Bronchial epithelial cell (primary cell): ENCODE measurements at places on chromosomes 6 and 20.

GRCh38 chr6:7806711-7807110 lies 80.8 kb downstream of the BMP6 start:
- peak; percentile 16 for DNase-seq

GRCh38 chr6:14440940-14441781 lies 323.6 kb downstream of the CD83 start:
- no peak for DNase-seq

- DNase-seq, result no peak
These were observed 10.2 kb downstream of the ZSCAN23 start for GRCh38 chr6:28433119-28433518.

GRCh38 chr6:158653577-158654354 lies 3.9 kb downstream of the SYTL3 start:
- DNase-seq, result no peak

- no peak for DNase-seq
These were observed 81.0 kb downstream of the AKAP7 start for GRCh38 chr6:131216246-131216645.

DNA sequence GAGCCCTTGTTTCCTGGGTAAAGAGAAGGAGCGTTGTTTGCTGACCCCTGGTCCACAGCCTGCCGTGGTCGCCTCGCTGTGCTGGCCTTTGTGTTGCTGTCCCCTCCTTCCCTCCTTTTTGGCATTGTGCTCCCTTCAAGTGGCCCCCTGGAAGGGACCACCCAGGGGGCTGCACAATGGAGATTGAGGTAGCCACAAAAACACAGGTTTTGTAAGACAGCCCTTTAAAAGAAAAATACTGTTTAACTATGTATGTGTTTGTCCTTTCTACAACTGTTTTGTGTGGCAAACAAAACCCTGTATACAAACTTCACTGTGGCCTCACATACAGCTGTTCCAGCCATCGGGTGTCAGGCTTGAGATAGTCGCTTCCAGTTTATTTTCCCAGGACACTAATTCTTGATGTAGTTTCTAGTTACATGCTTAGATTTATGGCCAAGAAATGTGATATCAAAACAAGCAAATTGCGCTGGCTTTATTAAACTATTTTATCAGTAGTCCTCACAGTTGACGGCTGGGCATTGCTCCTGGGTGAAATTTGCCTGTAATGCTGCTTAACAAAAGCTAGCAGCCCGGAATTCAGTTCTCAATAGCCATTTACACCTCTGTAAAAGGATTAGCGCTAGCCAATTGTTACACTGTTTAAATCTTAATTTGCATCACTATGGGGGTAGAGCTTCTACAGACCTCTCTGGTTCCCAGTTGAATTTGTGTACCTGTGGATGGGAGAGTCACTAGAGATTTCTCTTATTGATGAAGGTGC lies 64.1 kb downstream of the KIZ start:
- no peak for DNase-seq

- DNase-seq, result peak; percentile 97
These were observed 224.9 kb upstream of the SMLR1 start for GRCh38 chr6:130602151-130602770.

DNA sequence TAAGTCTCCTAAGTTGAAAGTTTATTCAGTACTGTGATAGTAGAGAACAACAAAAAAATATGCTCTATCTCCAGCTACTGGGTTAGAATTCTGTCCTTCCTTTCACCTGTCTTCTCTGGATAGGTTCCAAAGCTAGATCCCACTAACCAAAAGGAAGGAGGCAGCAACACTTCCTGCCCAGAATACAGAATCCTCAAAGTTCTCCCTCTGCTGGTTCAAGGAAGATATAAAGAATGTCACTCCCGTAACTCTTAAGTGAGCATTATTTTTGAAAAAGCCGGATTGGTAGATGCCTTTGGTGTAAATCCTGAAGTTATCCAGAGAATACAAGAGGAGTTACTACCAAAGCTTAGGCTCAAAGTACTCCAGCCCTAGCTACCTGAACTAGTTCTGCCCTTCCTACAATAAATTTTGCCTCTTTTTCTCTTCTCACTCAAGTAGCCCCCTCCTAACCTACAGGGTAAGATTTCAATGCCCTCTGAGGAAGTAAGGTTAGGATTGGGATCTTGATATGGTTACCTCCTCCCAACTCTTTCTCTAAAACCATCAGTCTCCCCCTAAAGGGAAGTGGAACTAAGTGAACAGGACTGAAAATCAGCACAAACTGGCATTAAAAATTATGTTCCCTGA lies 26.0 kb upstream of the CRIP3 start:
- peak; percentile 74 for DNase-seq
